ENCODE measurements at places on chromosomes 3 and 15.

- H3K36me3 ChIP-seq: no peaks in the 10 kb centered on the region
- DNase-seq: no peak
- H3K27me3 ChIP-seq: peaks cover 42% of the 10 kb centered on the region
- H3K4me1 ChIP-seq: no peaks in the 10 kb centered on the region
Observed at GRCh38 chr3:25542492-25543039, 114.5 kb downstream of the RARB start.

GRCh38 chr3:13193320-13194284, 120.4 kb upstream of the IQSEC1 start:
- no peaks in the 10 kb centered on the region for H3K36me3 ChIP-seq
- peaks cover 49% of the 10 kb centered on the region for H3K4me1 ChIP-seq
- no peak overlapping the region for H3K4me3 ChIP-seq
- no peak for DNase-seq
- no peak overlapping the region for H3K27ac ChIP-seq

DNA sequence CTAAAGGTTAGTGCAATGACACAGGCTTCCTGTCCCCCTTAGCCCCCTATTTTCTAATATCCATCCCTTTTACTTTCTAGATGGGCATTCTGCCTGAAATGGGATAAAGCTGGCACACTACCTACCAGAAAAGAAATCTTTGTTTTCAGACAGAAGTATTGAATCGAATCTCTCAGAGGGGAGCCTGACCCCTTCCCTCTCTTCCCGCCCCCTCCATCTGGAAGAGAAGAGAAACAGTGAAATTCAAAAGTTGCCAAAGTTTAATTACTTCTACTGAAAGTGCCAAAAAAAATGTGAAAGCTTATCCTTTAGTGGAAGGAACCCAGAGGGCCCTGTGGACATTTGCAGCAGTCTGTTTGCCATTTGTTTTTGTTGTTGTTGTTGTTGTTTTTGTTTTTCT, 523.8 kb downstream of the AGBL1 start:
- no peaks in the 10 kb centered on the region for H3K4me1 ChIP-seq
- H3K4me3 ChIP-seq: no peak overlapping the region
- no peaks in the 10 kb centered on the region for H3K36me3 ChIP-seq

- H3K27me3 ChIP-seq: no peaks in the 10 kb centered on the region
- H3K4me1 ChIP-seq: peaks cover 26% of the 10 kb centered on the region
- peak within 1 kb of the TSS; percentile 91 for H3K4me3 ChIP-seq
- H3K27ac ChIP-seq: peak within 1 kb of the TSS; percentile 97
- peak; percentile 88 for DNase-seq
- H3K36me3 ChIP-seq: peaks cover 45% of the 10 kb centered on the region
Observed at GRCh38 chr15:88467073-88467934, at the start of the genes MRPL46 and MRPS11. Gene MRPL46 (minus strand): TSS chr15:88467388. CDS start chr15:88467377, 11 bp downstream. Gene MRPS11 (plus strand): TSS chr15:88467708. CDS start chr15:88467718, 10 bp downstream.

DNA sequence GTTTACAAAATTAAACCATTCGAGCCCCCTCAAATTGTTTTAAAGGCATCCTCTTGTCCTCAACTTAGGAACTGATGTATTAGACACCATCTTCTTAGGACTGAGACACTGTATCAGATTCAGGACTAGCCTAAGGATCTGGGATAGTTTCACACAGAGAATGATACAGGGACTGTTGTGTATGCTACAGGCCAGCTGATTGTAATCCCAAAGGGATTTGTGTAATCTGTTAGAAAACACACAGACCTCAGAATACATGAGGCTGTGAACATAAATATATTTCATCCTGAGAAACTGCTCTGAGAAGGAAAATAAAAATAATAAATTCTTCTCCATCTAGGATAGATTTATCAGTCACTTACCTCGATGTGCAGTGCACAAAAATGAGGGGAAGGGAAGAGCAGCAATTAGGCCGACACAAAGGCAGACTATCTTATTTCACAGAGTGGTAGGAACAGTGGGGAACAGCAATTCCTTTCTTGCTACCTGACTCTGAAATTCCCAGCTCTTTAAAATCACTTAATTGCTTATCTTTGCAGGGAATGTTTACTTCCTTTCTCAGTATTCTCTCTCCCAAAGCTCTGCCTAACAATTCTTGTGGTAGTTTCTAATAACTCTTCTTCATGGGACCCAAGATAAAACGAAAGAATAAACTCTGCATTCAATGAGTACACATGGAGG, 322.5 kb downstream of the MAGI1 start:
- no peaks in the 10 kb centered on the region for H3K36me3 ChIP-seq
- H3K4me1 ChIP-seq: no peaks in the 10 kb centered on the region
- no peak for DNase-seq
- H3K27ac ChIP-seq: no peak overlapping the region
- no peaks in the 10 kb centered on the region for H3K27me3 ChIP-seq
- no peak overlapping the region for H3K4me3 ChIP-seq

GRCh38 chr3:153445817-153446216, 283.8 kb downstream of the RAP2B start:
- no peak for DNase-seq
- no peak overlapping the region for H3K4me3 ChIP-seq
- H3K36me3 ChIP-seq: no peaks in the 10 kb centered on the region
- H3K4me1 ChIP-seq: peaks cover 3% of the 10 kb centered on the region

DNA sequence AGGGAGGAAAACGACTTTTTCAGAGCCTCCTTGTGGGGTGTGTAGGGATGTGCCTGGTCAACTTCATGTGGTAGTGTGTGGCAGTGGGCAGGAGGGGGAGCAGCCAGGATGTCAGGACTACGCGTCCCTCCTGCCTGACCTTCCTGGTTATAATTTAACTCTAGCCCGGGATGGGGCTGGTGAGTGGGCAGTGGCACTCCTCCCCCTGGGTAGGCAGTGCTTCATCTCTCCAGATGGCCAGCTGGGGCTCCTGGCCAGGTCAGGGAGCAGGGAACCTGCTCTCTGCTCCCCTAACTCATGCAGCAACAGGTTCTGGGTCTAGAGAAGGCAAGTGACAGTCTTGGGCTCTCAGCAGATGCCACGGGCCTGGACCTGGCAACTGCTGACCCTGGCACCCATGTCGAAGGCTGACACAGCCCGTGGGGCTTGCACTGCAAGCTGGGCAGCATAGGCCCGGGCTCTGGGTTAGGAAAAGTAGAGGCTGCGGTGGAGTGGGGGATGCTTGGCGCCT, 2.6 kb downstream of the ITIH4 start:
- H3K27me3 ChIP-seq: no peaks in the 10 kb centered on the region
- H3K27ac ChIP-seq: no peak overlapping the region

- DNase-seq: no peak
- no peaks in the 10 kb centered on the region for H3K36me3 ChIP-seq
- no peak overlapping the region for H3K4me3 ChIP-seq
Observed at GRCh38 chr15:46618984-46619383, 984.2 kb downstream of the SQOR start.

- H3K36me3 ChIP-seq: no peaks in the 10 kb centered on the region
- peaks cover 11% of the 10 kb centered on the region for H3K4me1 ChIP-seq
- H3K27me3 ChIP-seq: no peaks in the 10 kb centered on the region
- H3K27ac ChIP-seq: no peak overlapping the region
- DNase-seq: no peak
Observed at GRCh38 chr3:12334786-12335185, 45.9 kb downstream of the PPARG start.

GRCh38 chr3:43616034-43616433, 5.8 kb downstream of the ANO10 start:
- no peaks in the 10 kb centered on the region for H3K27me3 ChIP-seq
- no peaks in the 10 kb centered on the region for H3K36me3 ChIP-seq
- peaks cover 1% of the 10 kb centered on the region for H3K4me1 ChIP-seq
- H3K27ac ChIP-seq: no peak overlapping the region
- H3K4me3 ChIP-seq: no peak overlapping the region
- no peak for DNase-seq

GRCh38 chr3:172334671-172335207, 113.5 kb downstream of the GHSR start:
- peaks cover 36% of the 10 kb centered on the region for H3K36me3 ChIP-seq
- no peak for DNase-seq
- no peaks in the 10 kb centered on the region for H3K4me1 ChIP-seq
- H3K27me3 ChIP-seq: no peaks in the 10 kb centered on the region
- H3K27ac ChIP-seq: no peak overlapping the region

GRCh38 chr15:28260317-28260716, 61.7 kb downstream of the HERC2 start:
- H3K36me3 ChIP-seq: peaks cover 32% of the 10 kb centered on the region
- peaks cover 18% of the 10 kb centered on the region for H3K4me1 ChIP-seq
- no peak for DNase-seq
- no peak overlapping the region for H3K27ac ChIP-seq
- H3K27me3 ChIP-seq: no peaks in the 10 kb centered on the region
